ENCODE measurements at places on chromosomes 12 and 14. TPM values are rescaled to one million over a fixed set of nuclear protein-coding genes. Genes with fewer than 3 reads are reported as not detected.

The STYK1 gene
- 0.93 TPM for total RNA-seq

The FOXA1 gene
- total RNA-seq: 20.6 TPM

DNA sequence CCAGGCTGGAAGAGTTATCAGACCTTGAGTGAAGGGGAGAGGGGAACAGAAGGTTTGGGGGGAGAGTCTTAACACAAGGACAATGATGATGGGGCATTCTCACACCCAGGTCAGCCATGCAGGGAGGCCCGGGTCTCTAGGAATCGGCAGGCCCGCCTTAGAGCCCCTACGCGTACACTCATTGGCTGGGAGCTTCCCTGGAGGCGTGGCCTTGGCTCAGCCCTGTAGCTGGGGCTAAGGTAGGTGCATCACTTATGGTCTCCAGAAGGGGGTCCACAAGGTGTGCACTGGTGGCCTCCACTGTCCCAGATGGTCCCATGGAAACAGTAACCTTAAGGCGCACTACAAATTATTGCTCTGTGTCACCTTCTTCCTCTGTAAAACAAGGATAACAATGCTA lies 660.1 kb downstream of the MED13L start:
- no peak overlapping the region for H3K4me3 ChIP-seq
- H3K27ac ChIP-seq: no peak overlapping the region
- H3K27me3 ChIP-seq: no peaks in the 10 kb centered on the region

GRCh38 chr14:76933515-76933914 lies 95.0 kb downstream of the IRF2BPL start:
- no peak overlapping the region for H3K27ac ChIP-seq
- H3K4me3 ChIP-seq: no peak overlapping the region
- H3K27me3 ChIP-seq: no peaks in the 10 kb centered on the region
- peaks cover 5% of the 10 kb centered on the region for H3K4me1 ChIP-seq
- no peaks in the 10 kb centered on the region for H3K36me3 ChIP-seq

Data from upper lobe of right lung (tissue), 1 donor.